LHCN-M2 (cell line): ENCODE measurements at places on chromosomes 11 and 22.

DNA sequence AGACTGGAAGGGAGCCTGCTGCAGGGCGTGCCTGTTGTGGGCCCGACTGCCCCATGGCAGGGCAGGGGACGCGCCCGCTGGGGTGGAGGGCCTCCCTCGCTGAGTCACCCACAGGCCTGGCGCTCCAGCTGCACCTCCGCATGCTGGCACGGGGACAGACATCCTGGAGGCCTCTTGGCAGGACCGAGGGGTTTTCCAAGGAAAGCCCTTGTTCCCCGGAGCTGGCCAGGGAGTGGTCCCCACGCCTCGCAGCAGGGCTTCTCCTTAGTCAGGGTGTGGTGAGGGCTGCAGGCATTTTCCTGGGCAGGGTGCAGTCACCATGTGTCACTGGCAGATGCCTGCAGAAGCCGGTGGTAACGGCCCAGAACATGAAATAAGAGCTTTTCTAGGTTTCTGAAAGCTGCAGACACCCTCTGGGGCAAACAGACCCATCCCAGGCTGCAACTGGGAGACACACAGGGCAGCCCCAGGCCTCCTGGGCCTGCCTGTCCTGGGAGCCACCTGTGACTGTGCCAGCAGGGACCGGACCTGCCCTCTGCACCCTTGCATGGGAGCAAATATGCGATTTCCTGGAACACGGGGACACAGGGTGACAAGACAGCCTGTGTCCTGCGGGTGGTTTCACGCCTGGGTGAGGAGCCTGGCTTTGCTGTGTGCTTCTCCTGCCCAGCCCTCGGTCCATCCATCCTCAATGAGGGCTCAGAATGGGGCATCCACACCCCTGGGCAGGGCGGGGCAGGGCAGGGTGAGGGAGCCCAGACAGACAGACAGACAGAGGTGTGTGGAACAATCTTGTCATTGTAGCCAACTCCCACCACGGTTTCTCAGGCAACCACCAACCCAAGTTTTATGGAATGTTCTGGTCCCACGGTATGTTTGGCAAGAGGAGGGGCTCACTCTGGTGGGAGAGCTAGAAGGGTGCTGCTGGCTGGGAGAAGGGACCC, 43.2 kb upstream of the FADD start:
- DNase-seq, result peak; percentile 41

DNA sequence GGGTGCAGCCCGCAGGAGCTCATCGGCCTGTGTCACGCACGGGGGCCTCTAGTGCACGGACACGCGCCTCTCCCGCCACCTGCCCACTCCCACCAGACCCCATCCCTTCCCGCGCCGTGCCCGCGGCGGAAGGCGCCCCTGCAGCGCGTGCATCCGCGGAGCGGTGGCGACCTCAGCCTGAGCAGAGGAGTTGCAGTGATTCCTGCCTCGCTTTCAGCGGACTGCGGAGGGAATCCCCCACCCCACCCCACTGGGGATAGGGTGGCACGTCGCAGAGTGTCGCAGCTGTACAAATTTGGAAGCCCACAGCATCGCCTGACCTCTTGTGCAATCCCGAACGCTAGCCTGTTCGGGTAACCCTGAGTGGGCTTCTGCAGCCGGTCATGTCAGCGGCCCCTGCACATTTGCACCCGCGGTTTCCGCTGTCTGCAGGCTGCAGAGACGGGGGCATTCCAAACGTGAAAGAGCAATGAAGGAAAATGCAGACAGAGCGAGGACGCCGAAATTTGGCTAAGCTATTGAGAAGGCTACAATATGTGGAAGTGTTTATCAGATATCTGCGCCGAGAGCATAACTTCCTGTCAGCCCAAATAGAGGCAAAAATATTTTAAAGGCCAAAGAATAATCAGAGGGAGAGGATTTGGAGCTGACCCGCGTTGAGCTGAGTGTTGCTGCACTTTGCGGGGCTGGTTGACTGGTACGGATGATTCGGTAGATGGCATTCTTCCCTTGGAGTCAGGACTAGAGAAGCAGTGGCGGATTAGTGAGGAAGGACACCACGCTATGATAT, 617 bp upstream of the ARHGAP20 start:
- peak; percentile 55 for DNase-seq

DNA sequence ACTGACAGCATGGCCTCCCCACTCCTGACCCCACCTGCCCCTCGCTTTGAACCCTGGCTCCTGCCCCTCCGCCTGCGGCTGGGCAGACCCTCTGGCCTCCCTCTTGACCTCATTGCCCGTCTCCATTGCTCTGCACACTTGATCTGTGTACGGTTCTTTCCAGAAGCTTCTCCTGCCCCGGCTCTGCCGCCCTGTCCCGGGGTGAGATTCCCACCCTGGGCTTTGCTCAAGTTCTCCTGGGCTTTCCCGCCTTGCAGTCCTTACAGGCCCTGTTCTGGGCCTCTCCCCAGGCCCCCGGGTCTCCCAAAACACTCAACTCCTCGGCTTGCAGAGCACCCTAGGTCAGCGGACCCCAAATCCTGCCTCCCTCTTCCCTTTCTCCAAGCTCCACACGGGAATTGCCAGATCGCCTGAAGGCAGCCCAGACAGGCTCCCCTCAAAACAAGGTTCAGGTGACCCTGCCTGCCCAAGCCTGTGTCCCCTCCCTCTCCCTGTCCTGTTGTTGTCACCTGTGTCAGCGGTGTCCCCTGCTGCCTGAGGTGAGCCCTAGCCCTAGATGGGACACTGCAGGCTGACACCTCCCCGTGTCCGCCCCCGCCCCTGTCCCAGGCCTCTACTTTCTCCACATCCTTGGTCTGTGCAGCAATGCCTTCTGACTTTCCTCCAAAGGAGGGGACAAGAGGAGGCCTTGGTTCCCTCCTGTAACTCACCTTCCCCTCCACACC, 1.5 kb downstream of the GAL start:
- DNase-seq, result no peak

DNA sequence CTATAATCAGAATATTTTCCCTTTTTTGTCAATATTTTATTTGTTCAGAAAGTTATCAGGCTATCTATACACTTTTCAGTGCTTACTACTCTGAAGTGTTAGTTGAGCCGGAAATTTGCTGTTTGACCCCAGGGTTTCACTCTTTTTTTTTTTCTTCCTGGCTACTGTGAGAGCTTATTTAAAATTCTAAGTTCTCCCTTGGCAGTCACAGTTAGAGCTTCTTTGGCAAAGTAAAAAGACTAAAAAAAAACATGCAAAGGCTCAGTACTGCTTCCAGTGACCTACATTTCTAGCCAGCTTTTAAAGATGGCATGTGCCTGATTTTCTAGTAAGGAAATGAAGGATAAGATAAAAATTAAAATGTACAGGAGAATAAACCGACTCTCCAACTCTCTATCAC, 48.4 kb downstream of the ELP4 start:
- DNase-seq, result no peak

DNA sequence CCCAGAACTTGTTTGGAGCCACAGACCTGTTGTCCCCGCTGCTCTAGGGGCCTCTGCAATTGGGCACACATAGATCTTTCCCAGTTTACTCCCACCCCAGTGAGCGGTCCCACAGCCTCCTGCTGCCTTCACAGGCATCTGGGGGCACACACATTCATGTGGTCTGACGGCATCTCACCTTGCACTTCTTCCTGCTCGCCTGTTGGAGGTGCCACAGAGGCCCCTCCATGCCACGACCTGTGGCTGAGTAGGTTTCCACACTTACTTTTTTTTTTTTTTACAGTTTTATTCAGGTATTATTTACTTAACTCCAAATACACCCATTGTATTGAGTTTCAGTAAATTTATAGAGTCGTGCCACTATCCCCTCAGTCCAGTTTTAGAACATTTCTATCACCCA, 68.9 kb upstream of the SEPTIN5 start:
- no peak for DNase-seq

GRCh38 chr11:79371152-79371551, 69.7 kb downstream of the TENM4 start:
- no peak for DNase-seq
